Glomerular endothelial cell (primary cell): ENCODE measurements at places on chromosomes 6 and 20. TPM values are rescaled to one million over a fixed set of nuclear protein-coding genes. Genes with fewer than 3 reads are reported as not detected.

Gene PSMF1
- 93.7 and 110 TPM in 2 replicates for total RNA-seq

Gene SAMD10
- 6.2 and 8.3 TPM in 2 replicates for total RNA-seq

Gene NT5E
- 140 and 201 TPM in 2 replicates for total RNA-seq

Gene PCK1
- total RNA-seq = not detected in 2 replicates

Gene PRICKLE4
- total RNA-seq = 5.4 and 6.4 TPM in 2 replicates

Gene LRP11
- total RNA-seq = 16.8 and 26.0 TPM in 2 replicates

Gene SCUBE3
- 0.73 and 2.3 TPM in 2 replicates for total RNA-seq

Gene FRK
- total RNA-seq = 0.06 and 0.53 TPM in 2 replicates
